GM19239 (cell line): ENCODE measurements at places on chromosomes 1 and 21.

GRCh38 chr1:8733484-8733883 lies 84.0 kb downstream of the RERE start:
- DNase-seq, result no peak

DNA sequence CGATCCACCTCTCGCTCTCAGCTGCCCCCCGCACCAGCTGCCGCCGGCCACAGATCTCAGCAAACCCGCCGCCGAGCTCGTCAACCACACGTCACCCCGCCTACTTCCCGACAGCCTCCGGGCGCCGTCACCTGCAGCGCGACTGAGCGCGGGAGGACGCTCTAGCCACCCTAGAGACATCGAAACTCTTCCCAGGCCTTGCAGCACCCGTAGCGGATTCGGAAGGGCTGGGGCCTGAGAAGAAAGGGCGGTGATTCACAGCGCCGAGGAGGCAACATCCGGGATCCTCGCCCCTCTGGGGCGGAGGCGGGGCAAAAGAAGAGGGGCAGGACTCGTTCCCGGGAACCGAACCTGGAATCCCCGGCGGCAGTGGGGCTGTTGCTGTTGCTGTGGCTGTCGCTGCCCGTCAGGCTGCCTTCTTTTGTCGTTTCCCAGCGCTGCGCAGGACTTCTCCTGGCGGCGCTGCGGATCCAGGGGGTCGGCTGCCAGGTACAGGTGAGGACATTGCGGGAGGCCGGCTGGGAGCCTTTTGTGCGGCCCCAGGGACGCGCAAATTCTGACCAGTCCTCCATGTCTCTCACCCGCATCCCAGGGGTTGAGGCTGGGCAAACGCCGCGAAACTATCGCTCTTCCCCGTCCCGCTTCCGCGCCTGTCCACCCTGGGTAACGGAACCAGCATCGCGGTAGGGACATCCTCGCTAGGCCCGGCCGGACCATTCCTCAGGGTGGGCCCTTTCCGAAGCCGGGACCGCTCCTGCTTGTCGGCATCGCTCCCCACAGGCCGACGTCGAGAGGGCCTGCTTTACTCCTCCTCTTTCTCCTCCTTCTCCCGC lies at the start of the genes RO60 and UCHL5:
RO60 (plus strand) TSS at position 331 of the 833 bp plus-strand sequence. CDS start 9,443 bp downstream, outside the sequence.
UCHL5 (minus strand) TSS at position 79 of the 833 bp plus-strand sequence. CDS start 100 bp downstream, outside the sequence.
- peak; percentile 53 for DNase-seq

- no peak for DNase-seq
Observed at GRCh38 chr1:113747376-113747775, 11.9 kb downstream of the PHTF1 start.

DNA sequence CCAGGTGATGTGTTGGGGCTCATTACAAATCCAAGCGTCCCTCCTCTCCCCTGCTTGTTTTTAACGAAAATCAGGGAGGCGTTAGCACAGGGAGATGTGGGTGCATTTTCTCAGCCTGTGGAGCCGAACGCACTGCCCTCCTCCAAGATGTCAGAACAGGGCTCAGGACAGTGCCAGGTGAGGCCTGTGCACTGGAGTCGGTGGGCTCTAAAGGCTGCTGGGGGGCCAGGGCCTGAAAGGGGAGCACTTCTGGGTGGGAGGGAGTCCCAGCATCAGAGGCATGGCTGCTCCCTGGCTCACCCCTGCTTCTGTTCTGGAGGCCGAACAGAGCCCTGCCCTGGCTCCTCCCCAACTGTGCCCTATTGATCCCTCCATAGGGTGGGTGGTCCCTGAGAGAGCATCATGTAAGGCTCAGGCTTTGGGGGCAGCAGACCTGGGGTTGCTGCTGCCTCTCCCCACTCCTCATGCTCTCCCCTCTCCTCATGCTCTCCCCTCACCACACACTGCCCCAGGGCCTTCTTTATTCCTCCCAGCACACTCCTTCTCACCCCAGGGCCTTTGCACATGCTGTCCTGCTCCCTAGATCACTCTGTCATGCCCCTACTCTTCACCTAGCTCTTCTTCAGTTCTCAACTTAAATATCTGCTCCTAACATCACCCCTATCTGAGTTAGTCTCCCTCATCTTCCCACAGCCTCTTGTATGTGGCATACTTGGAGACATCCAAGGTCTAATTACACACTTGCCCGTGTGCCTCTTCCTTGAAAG lies 725.2 kb downstream of the PTPRU start:
- no peak for DNase-seq

- DNase-seq, result no peak
Observed at GRCh38 chr1:239538239-239538988, 152.0 kb downstream of the CHRM3 start.

DNA sequence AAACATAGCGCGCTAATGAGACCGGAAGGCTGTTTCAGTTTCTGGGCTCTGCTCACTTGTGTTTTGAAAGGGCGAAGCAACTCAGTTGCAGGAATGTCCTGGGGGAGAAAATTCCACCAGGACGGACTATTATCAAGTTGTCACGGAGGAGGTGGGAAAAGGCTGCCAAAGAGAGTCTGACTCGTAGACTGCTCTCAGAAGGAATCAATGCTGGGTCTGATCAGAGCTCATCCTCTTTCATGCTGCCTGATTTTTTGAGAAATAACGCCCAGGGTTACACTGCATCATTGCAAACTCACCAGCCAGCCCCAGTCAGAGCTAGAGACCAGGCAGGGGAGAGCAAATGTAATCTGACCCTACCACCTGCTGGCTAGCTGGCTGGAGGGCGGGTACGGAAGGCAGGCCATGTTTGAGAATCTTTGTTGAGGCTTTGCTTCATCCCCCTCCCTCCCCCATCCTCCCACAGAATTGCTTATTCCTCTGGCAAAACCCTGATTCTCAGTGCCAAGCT lies 36.4 kb upstream of the BCL9 start:
- DNase-seq, result no peak

DNA sequence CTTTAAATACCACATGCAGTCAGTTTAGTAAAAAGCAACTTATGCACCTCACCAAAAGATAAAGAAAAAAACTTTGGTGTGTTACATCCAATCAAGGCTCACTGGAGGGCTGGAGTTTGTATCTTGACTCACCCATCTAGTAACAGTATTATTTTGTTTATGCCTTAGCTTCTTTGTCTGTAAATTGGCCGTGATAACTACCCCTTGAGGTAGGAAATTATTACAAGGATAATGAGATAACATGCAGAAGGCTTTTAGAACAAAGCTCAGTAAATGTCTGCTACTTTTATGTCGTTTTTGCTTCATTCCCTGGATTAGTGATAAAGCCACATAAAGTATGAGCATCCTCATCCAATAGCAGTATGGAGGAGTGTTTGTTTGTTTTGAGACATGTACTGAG lies 94.8 kb downstream of the ATP5PO start:
- DNase-seq, result no peak

DNA sequence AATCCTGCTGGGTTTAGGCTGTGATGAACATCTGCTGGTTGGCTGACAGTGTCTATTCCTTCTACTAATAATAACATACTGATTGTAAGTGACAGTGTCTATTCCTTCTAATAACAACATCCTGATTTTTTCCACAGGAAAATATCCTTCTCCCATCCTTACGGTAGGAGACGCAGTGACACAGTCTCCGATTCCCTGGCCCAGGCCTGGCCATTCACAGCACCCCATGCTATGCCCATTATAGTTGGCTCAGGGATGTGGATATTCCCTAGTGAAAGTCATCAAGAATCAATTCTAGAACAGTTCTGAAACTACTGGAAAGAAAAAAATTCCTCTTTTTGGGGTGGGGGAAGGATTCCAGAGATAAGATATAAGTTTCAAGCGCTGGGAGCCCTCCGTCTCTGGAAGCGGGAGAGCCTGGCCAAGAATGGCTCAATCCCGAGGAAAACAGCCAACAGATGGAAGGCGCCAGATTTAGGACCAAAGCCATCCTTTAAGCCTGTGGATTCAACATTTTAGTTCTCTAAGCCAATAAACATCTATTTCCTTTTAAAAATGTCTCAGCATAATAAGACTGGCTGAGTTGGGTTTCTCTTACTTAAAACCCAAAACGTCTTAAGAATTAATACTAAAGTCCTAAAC lies 88.6 kb downstream of the GPATCH2 start:
- DNase-seq, result no peak

- no peak for DNase-seq
Observed at GRCh38 chr1:66352792-66353191, 181.2 kb upstream of the SGIP1 start.

DNA sequence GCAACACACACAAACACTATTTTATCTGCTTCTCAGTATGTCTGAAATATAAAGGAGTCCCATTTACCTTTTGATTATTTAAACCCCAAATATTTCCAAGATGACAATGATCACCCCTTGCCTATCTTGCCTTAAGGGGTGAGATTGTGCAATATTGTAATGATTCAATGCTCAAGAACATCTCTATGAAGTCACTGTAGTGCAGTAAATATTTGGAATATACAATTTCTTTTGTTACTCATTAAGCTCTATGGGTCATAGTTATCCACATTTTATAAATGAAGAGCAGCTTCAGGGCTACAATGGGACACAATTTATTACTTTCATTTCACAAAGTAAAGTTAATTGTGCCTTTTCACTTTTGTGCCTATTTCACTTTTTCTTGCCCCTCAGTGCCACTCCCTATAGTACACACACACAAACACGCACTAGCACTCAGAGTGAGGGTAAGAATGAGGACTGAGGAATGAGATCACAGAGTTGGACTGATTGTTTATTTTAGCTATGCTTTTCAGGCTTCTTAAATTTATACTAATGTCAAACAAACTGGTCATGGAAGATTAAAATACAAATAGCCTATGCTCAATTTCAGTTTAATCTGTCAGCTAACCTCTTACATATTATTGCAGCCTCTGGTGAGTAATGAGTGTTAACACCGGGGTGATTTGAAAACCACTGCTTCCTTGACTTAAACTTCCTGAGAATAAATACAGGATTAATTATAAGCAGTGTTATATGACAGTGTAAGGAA lies 521.0 kb upstream of the B3GALT2 start:
- DNase-seq, result no peak

DNA sequence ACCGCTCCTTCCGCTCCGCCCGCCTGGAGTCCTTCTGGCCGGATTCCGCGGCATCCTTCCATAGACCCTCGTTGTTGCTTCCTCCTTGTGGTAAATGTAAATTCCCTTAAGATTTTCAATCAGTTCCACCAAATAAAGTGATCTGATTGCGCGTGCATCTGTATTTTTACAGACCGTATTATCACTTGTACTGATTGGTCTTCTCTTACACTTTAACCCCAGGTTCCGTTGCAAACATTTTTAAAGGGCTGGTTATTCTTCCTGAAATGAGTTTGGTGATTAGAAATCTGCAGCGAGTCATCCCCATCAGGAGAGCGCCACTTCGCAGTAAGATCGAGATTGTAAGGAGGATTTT lies 483 bp downstream of the YBEY start:
- DNase-seq, result no peak

- DNase-seq, result no peak
Observed at GRCh38 chr1:200895443-200895789, 716 bp downstream of the INAVA start.

GRCh38 chr1:207412845-207413244 lies 41.3 kb upstream of the CR2 start:
- DNase-seq, result no peak

GRCh38 chr1:31259746-31260145 lies 20.1 kb upstream of the NKAIN1 start:
- no peak for DNase-seq

GRCh38 chr1:91640877-91641526 lies 140.4 kb downstream of the CDC7 start:
- no peak for DNase-seq

GRCh38 chr1:58460469-58460868 lies 86.1 kb downstream of the OMA1 start:
- DNase-seq, result no peak

- no peak for DNase-seq
Observed at GRCh38 chr1:23601968-23602876, 42.9 kb upstream of the ID3 start.

DNA sequence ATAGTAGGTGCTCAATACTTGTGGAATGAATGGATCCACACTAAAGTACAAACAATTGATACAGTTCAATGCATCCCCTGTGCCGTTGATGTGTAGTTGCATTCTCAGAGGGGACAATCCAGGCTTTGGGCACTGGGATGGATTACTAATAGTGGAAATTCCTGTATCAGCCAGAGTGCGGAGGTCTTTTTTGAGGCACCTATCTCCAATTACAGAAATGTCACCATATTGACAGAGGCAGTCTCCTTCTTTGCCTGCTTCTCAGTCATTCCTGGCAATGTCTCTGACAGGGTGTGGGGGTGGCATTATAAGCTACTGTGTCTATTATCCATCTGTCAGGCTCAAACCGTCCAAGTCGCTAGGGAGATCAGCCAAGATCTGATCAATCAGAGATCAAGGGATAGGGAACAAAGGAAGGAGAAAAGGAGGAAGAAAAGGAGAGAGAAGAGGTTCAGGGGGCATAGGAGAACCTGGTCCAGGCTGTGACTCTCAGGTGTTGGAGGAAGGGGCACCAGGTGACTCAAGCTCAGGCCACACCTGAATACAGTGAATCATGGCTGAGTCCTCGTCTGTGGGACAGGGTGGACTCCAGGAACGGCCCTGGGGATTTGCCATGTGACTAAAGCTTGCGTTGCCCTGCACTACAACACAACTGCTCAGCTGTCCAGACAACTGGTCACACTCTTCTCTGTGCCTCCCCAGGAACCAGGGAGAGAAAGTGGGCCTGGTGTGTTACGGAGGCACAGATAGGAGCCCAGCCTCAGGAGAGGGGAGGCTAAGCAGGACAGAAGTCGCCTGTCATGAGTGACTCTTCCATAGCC lies 3.4 kb upstream of the LAMB3 start:
- DNase-seq, result no peak

- DNase-seq, result no peak
Observed at GRCh38 chr1:84936116-84936810, 43.3 kb upstream of the LPAR3 start.
